ENCODE measurements at places on chromosomes 7 and 10. TPM values are rescaled to one million over a fixed set of nuclear protein-coding genes. Genes with fewer than 3 reads are reported as not detected.
A peak's percentile ranks its signal among the peaks of the same experiment; 100 is the strongest.

The SRRT gene
- 31.2 TPM for total RNA-seq

- no peaks in the 10 kb centered on the region for H3K36me3 ChIP-seq
- H3K4me3 ChIP-seq, result no peak overlapping the region
- peaks cover 21% of the 10 kb centered on the region for H3K4me1 ChIP-seq
- no peak for DNase-seq
Observed at GRCh38 chr7:44161371-44161770, 20.2 kb upstream of the MYL7 start.

The CYREN gene
- total RNA-seq, result 35.5 TPM

DNA sequence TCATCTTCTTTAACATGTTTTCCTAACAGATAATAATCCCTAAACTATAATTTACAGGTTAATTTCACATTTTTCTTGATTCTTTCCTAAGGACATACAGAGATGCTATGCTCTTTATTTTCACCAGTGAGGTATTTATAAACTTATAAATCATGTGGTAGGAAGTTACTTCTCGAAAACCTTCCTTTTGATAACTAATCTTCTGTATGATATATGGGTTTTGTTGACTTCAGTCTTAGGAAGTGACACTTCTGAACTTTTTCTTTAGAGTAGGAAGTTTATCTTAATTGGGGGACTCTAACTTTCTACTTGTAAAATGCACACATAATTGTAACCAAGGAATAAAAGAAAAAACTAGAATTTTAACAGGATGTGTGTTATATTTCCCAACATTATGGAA lies 9.8 kb upstream of the PNPLA8 start:
- H3K27ac ChIP-seq, result no peak overlapping the region
- no peaks in the 10 kb centered on the region for H3K4me1 ChIP-seq
- no peaks in the 10 kb centered on the region for H3K27me3 ChIP-seq
- no peak for DNase-seq
- no peak overlapping the region for H3K4me3 ChIP-seq

- no peak overlapping the region for H3K4me3 ChIP-seq
- no peaks in the 10 kb centered on the region for H3K27me3 ChIP-seq
- no peak for DNase-seq
- no peak overlapping the region for H3K27ac ChIP-seq
- no peaks in the 10 kb centered on the region for H3K36me3 ChIP-seq
Observed at GRCh38 chr10:77413231-77413630, 224.4 kb downstream of the KCNMA1 start.

- peaks cover 17% of the 10 kb centered on the region for H3K36me3 ChIP-seq
- no peak for DNase-seq
Observed at GRCh38 chr7:27840313-27840712, 100.4 kb downstream of the TAX1BP1 start.

DNA sequence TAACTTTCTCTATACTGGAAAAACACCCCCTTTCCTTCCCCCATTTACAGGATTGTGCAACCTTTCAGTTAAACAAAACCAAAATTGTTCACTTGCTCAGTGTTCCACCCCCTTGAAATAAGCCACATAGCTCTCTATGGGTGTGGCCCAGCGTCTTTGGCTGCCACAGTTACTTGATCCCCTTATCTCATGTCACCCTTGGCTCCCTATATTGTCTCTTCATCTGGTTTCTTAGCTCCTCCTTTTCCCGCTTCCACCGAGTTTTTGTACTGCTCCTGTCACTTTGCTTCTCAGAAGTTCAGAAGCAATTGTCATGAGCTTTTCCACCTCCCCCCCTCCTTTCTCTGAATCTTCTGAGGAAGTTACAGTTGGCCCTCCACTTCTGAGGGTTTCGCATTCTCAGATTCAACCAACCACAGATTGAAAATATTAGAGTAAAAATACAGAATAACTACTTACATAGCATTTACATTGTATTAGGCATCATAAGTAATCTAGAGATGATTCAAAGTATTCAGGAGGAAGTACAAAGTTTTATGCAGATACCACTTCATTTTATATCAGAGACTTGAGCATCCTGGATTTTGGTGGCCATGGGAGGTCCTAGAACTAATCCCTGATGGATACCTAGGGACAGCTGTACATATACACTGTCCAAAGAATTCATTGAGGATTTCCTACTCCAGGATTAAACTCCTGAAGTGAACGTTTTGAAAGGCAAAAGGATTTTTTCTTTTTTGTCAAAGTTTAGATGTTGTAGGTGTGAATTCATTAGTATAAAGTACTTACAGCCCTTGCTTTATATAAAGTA lies 60.4 kb downstream of the ADD3 start:
- H3K4me3 ChIP-seq, result no peak overlapping the region
- H3K4me1 ChIP-seq, result peaks cover 12% of the 10 kb centered on the region
- H3K27me3 ChIP-seq, result no peaks in the 10 kb centered on the region
- peak; percentile 34 for DNase-seq
- no peak overlapping the region for H3K27ac ChIP-seq

DNA sequence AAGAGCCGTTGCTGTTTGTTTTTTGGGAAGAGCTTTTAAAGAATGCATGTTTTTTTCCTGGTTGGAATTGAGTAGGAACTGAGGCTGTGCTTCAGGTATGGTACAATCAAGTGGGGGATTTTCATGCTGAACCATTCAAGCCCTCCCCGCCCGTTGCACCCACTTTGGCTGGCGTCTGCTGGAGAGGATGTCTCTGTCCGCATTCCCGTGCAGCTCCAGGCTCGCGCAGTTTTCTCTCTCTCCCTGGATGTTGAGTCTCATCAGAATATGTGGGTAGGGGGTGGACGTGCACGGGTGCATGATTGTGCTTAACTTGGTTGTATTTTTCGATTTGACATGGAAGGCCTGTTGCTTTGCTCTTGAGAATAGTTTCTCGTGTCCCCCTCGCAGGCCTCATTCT lies 31.6 kb downstream of the PFKFB3 start:
- peaks cover 5% of the 10 kb centered on the region for H3K4me1 ChIP-seq
- no peaks in the 10 kb centered on the region for H3K27me3 ChIP-seq
- H3K4me3 ChIP-seq, result no peak overlapping the region
- H3K36me3 ChIP-seq, result peaks cover 25% of the 10 kb centered on the region
- DNase-seq, result peak; percentile 67

- no peaks in the 10 kb centered on the region for H3K27me3 ChIP-seq
- H3K4me3 ChIP-seq, result no peak overlapping the region
- no peak overlapping the region for H3K27ac ChIP-seq
- DNase-seq, result no peak
- H3K36me3 ChIP-seq, result no peaks in the 10 kb centered on the region
- no peaks in the 10 kb centered on the region for H3K4me1 ChIP-seq
Observed at GRCh38 chr7:158461824-158462223, 125.8 kb downstream of the PTPRN2 start.

The WNT8B gene
- not detected for total RNA-seq

GRCh38 chr10:28294809-28295208 lies 8.1 kb downstream of the MPP7 start:
- H3K36me3 ChIP-seq, result no peaks in the 10 kb centered on the region
- no peak overlapping the region for H3K27ac ChIP-seq
- H3K4me1 ChIP-seq, result peaks cover 28% of the 10 kb centered on the region
- peaks cover 4% of the 10 kb centered on the region for H3K27me3 ChIP-seq

DNA sequence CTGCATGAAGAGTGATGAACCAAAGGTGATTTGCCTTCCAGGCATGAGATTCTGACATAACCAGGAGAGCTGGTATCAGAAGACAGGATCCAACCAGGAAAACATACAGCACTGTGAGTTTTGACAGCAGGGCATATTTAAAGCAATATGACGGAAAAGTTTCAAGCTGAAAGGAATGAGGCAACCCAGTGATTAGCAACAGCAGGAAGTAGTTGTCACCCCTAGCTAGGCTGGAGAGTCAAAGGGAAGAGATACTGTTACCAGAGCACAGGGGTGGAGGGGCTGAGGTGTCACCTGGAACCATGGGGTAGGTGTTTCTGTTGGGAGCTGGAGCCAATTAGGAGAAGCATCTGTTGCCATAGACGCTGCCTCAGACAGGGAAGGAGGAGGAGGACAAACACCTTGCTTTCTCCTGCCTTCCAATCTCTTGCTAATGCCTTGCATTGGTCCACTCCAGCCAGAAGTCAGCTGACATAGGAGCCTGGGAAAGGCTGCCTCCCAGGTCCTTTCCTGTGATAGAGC lies 125.4 kb upstream of the SORCS3 start:
- H3K4me3 ChIP-seq, result no peak overlapping the region
- no peaks in the 10 kb centered on the region for H3K27me3 ChIP-seq
- DNase-seq, result no peak
- no peaks in the 10 kb centered on the region for H3K36me3 ChIP-seq
- no peak overlapping the region for H3K27ac ChIP-seq

DNA sequence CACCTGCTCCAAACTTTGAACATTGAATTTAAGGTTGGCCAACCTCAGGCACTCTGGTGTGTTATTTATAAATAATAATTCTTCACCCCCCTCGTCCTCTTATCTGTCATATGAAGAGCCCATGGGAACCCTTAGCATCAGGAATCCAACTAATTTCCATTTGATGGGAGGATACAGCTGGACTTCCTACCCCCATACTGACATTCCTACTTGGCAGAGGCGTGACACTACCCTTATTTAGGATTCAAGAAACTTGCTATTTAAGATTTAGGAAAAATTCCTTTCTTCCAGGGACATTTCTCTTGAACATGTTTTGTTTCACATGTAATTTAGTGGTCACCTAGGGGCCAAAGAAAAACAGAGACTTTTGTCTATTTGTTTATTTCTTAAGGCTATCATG lies 171.9 kb upstream of the NRP1 start:
- H3K27me3 ChIP-seq, result no peaks in the 10 kb centered on the region
- H3K4me3 ChIP-seq, result no peak overlapping the region
- no peak for DNase-seq
- H3K4me1 ChIP-seq, result peaks cover 18% of the 10 kb centered on the region

DNA sequence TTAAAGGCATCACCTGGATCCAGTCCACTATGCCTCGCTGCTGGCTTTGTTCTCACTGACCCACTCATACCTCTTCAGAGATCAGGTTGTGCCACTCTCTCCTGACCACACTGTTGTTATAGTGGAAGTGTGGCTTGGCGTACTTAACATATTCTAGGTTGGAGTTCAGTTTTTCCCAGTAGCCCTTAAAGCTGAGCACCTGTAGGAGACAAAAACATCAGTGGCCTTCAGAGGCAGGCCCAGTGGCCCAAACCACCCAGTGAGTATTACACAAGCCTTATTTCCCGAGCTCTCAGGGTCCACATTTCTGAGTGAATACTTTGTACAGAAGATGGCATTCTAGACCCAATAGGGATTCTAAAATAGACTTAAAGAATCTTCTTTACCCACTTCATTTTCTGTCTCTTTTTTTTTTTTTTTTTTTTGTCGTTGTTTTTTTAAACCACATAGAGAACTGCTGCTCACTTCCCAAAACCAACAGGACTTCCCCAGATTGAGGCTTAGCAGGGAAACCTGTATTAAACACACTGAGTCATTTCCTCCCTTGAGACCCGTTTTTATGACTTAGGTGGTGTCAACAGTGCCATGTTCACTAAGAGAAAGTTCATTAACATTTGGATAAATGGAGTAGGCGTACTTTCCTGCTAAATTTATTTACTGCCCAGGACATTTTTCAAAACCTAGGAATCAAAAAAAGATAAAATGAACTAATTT lies 85.8 kb downstream of the GSAP start:
- no peak overlapping the region for H3K4me3 ChIP-seq
- H3K27ac ChIP-seq, result no peak overlapping the region
- H3K36me3 ChIP-seq, result no peaks in the 10 kb centered on the region
- DNase-seq, result no peak

The SAMD9 gene
- 30.4 TPM for total RNA-seq

- H3K4me1 ChIP-seq, result no peaks in the 10 kb centered on the region
- no peak overlapping the region for H3K27ac ChIP-seq
- no peaks in the 10 kb centered on the region for H3K36me3 ChIP-seq
- no peaks in the 10 kb centered on the region for H3K27me3 ChIP-seq
Observed at GRCh38 chr10:45466784-45467183, 92.8 kb downstream of the ALOX5 start.

The GPR85 gene
- total RNA-seq, result 7.2 TPM

DNA sequence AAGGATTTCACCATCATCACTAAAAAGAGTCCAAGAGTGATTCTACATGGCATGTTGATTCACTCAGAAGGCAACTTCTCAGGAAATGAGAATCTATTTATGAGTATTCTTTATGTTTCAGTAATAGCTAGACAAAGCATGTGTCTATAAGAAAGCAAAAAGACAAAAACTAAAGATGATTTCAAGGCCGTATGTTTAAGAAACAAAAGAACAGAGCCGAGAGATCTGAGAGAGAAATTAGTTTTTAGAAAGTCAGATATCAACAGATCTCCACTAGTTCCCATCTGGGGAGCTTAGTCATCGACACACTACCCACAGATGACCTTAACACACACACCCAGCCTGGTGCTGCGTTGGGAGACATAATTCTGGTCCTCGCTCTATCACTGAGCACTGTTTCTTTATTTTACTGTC lies 21.0 kb downstream of the PIP4K2A start:
- no peak overlapping the region for H3K4me3 ChIP-seq
- H3K36me3 ChIP-seq, result no peaks in the 10 kb centered on the region
- H3K4me1 ChIP-seq, result peaks cover 16% of the 10 kb centered on the region
- DNase-seq, result peak; percentile 88
- no peak overlapping the region for H3K27ac ChIP-seq

The METTL27 gene
- total RNA-seq, result 8.7 TPM

GRCh38 chr10:27614776-27615175 lies 110.7 kb downstream of the RAB18 start:
- H3K36me3 ChIP-seq, result no peaks in the 10 kb centered on the region
- no peak overlapping the region for H3K4me3 ChIP-seq
- H3K4me1 ChIP-seq, result peaks cover 10% of the 10 kb centered on the region
- H3K27me3 ChIP-seq, result no peaks in the 10 kb centered on the region
- no peak for DNase-seq

- no peak overlapping the region for H3K4me3 ChIP-seq
- no peaks in the 10 kb centered on the region for H3K36me3 ChIP-seq
- no peaks in the 10 kb centered on the region for H3K4me1 ChIP-seq
- no peak for DNase-seq
- peaks cover 4% of the 10 kb centered on the region for H3K27me3 ChIP-seq
- no peak overlapping the region for H3K27ac ChIP-seq
Observed at GRCh38 chr7:42351316-42351935, 114.4 kb upstream of the GLI3 start.

The ZNF365 gene
- total RNA-seq, result 9.1 TPM

DNA sequence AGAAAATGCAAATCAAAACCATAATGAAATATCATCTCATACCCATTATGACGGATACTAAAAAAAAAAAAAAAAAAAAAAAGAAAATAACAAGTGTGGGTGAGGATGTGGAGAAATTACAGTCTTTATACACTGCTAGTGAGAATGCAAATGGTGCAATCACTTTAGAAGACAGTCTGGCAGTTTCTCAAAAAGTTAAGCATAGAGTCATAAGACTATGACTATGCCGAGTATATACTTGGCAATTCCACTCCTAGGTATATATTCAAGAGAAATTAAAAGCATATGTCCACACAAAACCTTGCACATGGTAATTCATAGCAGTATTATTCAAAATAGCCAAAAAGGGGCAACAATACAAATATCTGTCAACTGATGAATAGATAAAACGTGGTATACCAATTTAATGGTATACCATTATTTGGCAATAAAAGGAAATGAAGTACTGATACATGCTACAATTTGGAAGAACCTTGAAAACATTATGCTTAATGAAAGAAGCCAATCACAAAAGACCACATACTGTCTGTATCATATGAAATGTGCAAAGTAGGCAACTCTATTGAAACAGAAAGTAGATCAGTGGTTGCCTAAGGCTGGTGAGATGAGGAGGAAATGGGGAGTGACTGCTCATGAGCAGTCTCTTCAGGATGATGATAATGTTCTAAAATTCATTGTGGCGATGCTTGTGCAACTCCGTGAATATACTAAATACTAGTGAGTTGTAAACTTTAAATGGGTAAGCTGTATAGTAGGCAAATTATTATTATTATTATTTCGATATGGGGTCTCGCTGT lies 90.1 kb upstream of the NANOS1 start:
- no peak for DNase-seq
- peaks cover 2% of the 10 kb centered on the region for H3K27me3 ChIP-seq
- no peak overlapping the region for H3K4me3 ChIP-seq
- no peaks in the 10 kb centered on the region for H3K4me1 ChIP-seq
- H3K36me3 ChIP-seq, result no peaks in the 10 kb centered on the region
